Stimulated activated CD4-positive, alpha-beta T cell treated with anti-CD3 and anti-CD28 coated beads, TNF-alpha, amount 100 ng/mL, for 48 hours (primary cell): ENCODE measurements at places on chromosomes 11 and 22.

GRCh38 chr11:133049244-133050019 is 482.9 kb downstream of the OPCML start:
- DNase-seq = no peak

- DNase-seq = no peak
These were observed 34.1 kb upstream of the JAM3 start for GRCh38 chr11:134034496-134035381.

- peak; percentile 75 for DNase-seq
These were observed 7.1 kb downstream of the CD44 start for GRCh38 chr11:35146074-35146521.

GRCh38 chr11:1392111-1392510 is 2.4 kb downstream of the BRSK2 start:
- no peak for DNase-seq

DNA sequence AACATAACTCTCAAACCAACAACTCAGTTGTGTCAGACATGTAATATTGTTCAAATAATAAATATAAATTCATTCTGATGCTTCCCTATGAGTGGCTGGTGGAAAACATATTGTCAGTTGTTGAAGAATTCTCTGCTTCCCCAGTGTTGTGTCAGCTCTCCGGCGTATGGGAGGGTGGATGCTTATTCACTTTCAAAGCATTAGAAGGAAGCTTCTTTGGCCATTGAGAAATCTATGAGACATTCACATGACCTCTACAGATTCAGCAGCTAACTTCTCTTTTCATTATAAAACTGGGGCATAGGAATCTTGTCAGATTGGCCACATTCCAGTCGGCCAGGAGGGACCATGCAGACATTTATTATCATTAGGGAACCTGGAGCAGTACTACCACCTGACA is 2.9 kb downstream of the OR51V1 start:
- DNase-seq = no peak

DNA sequence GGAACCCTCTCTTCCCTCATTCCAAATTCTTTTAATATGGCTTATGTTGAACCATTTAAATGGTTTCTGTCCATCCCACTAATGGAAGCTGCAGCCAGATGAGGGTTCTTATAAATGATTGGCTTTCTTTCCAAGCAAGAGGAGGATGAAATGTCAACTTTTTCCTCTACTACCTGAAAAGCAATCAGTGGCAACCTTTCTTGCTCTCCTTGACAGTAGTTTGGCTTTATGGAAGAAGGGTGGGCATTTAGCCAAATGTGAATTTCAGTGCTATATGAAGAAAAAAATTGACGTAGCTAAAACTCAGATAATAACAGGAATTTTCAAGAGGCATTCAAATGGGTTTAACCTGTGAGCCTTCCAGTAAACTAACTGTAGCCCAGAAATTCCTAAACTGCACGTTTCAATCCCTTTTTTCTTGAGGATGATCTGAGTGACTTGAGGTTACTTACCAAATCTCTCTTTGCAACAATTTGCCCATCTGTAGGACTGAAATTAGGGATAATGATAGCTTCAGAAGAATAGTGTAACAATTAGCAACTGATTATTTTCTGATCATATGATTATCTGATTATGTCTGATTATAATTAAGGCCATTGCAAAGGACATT is 90.9 kb downstream of the EXT2 start:
- DNase-seq = no peak

DNA sequence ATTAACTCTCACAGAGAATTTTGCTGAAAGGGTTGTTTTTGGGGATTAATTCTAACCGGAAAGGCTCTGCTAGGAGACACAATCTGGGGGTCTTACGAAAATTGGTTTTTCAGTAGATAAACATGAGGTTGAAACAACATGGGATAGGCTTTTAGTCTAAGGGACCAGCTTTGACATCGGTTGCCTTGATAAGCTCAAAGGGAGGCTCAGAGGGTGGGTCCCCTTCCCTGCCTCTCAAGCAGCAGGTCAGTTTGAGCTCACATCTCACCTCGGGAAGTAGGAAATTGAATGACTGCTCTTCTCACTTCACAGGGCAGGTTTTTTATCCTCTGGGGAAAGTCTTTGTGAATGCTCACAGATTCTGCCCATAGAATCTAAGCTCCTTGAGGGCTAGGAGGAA is 70.2 kb upstream of the KIRREL3 start:
- no peak for DNase-seq

GRCh38 chr11:1236316-1237127 is 13.7 kb downstream of the MUC5B start:
- no peak for DNase-seq

DNA sequence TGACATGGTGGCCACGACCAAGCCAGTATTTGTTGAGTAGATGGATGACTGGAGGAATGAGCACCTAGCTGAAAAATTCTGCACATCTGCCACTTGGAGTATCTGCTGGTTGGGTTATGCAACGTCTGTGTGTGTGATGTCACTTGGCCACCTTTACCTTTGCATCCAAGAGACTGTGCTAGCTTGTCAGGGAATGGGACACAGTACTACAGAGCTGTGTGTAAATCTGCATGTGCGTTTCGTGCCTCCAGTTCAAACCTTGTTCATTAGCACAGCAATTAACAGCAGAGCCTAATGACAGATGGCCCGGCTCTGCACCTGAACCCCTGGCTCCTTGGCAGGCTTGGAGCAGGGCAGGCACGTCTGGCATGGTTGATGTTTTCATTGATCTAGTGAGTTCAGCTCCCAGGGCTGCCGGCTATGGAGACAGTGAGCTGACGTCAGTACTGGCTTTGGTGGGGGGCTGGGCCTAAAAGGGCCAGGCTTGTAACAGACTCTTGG is 188.4 kb upstream of the NAV2 start:
- DNase-seq = no peak

DNA sequence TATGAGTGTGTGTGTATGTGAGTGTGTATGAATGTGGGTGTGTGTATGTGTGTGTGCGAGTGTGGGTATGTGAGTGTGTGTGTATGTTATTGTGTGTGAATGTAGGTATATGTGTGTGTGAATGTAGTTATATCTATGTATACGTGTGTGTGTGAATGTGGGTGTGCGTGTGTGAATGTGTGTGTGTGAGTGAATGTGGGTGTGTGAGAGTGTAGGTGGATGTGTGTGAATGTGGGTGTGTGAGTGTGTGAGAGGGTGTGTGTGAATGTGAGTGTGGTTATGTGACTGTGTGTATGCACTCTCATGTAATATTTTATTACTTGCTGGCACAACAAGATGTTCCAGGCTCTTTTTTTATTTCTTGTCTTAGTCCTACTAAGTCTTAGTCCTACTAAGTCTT is 513.4 kb upstream of the B3GAT1 start:
- no peak for DNase-seq

- DNase-seq = no peak
These were observed 18.2 kb downstream of the UBASH3B start for GRCh38 chr11:122673701-122674100.

- no peak for DNase-seq
These were observed 54.6 kb downstream of the GAB4 start for GRCh38 chr22:16953206-16954059.

DNA sequence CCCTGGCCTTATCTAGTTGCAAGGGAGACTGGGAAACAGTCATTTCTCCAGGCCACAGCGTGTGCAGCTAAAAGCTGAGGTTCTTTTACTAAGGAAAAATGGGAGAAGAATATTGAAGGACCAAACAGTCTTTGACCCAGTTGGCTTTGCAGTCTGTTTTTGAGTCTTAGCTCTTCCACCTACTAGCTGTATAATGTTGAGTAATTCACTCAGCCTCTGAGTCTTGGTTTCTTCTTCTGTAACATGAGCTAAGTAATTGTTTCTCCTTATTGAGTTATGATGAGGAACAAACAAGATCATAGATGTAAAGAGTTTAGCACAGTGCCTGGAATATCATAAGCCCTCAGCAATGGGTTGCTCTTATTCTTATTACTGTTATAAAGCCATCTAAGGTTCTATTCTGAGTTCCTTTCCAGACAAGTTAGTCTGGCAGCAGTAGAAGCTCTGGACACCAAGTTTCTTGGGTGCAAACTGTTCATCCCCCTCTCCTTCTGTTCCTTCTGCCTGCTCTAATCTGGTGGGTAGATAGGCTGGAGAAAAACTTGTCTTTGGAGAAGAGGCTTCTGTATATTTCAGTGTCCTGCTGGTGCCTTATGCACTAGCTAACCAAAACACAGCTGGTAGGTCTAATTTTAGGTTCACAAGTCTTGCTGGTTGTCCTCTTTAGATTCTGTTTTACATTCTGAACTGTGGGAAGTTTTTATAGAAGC is 13.5 kb downstream of the TRIM44 start:
- no peak for DNase-seq

GRCh38 chr11:10381736-10382135 is 73.3 kb upstream of the AMPD3 start:
- DNase-seq = no peak

DNA sequence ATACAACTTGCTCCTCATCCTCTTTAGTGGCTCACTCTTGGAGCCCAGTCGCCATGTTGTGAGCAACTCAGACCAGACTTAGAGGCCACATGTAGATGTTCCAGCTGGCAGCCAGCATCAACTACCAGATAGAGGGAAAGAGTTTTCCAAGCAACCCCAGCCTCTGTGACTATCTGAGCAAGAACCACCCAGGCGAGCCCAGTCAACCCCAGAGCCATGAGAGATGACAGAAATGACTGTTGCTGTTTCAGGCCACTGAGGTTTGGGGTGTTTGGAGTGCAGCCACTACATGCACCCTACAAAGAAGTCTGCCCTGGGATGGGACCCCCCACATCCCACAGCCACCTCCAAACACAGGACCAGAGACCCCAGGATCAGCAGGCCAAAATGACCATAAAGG is 24.8 kb upstream of the CLDN5 start:
- no peak for DNase-seq

DNA sequence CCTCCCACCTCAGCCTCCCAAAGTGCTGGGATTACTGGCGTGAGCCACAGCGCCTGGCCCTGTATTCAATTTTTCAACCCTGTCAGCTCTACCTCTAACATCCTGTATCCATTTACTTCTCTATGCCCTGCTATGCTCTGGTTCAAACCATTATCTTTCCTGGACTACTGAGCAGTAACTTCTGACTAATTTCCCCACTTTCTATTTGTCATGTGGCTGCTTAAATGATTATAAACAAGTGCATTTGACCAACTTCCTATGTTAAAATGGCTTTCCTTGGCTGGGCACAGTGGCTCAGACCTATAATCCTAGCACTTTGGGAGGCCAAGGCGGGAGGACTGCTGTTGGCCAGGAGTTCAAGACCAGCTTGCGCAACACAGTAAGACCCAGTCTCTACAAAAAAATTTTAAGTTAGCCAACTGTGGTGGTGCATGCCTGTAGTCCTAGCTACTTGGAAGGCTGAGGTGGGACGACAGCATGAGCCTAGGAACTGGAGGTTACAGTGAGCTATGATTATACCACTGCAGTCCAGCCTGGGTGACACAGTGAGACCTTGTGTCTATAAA is 2.1 kb downstream of the MED19 start:
- no peak for DNase-seq

- DNase-seq = no peak
These were observed 148.8 kb downstream of the FEZ1 start for GRCh38 chr11:125347261-125347585.

- DNase-seq = no peak
These were observed 40.4 kb upstream of the AMPD3 start for GRCh38 chr11:10414659-10415058.

DNA sequence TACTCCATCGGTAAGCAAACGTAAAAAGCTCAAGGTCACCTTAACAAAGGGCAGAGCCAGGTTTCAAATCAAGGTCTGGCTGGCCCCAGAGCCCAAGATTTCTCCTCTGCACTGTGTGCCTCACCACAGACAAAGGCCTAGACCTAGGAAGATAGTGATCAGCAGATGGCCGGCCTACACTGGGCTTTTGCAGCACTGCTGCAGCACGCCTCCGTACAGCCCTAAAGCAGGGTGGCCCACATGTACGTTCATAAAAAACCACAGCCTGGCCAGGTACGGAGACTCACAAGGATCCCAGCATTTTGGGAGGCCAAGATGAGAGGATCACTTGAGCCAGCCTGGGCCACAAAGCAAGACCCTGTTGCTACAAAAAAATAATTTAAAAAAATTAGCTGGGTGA is 106.3 kb upstream of the PITPNB start:
- no peak for DNase-seq

- DNase-seq = no peak
These were observed 99.8 kb downstream of the MORC2 start for GRCh38 chr22:30868663-30869385.

DNA sequence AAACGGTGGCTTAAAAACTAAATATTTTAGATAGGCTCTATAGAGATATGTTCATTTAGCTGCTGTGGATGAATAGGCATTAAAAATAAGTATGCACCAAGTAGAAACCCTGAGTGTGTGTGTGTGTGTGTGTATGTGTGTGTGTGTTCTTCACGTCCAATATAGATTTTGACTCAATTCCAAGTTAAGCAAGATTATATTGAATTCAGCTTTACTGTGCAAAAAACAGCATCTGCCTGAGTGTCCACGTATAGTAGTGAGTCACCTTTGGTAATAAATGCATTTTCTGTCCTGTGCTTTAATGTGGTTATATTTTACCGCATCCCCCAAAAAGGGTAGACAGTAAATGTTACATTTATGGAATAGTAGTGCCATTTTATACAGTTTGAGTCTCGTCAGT is 71.2 kb downstream of the PDHX start:
- no peak for DNase-seq

DNA sequence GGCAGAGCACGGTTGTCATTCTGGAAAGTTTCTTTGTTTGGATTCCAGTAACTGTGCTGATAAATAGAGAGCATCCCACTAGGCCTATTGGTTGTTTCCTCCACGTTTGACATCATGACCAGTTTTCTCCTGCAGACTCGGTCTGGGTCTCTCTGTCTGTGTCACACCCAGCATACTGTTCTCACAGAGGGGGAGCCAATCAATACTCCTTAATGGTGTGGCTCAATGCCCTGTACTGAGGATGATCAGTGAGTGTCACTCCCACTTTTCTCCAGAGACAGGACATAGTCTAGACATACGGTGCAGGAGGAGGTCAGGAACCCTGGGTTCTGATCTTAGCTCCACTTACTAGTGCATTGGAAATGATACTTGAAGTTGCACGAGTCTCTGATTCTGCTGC is 88.2 kb upstream of the BLID start:
- DNase-seq = no peak

DNA sequence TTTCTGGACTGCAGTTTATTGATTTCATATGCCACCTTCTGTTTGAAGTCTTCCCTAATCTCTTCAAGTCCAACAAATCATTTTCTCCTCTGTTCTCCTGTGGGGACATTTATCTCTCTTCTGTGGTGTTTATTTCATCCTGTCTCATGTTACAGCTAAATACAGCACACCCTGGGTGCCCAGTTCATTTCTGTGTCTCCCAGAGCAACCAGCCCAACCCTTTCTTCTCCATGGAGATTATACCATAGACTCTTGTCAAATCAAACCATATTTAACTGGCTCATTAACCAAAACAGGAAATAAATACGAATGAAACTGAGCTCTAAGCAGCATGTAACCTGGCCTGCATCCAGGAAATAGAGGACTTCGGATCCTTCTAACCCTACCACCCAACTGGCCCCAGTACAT is at the start of gene MS4A8:
Gene MS4A8, plus strand, starts transcription at position 329 of the 408 bp plus-strand sequence. CDS start 1,249 bp downstream, outside the sequence.
- no peak for DNase-seq

- DNase-seq = no peak
These were observed 92.8 kb downstream of the USP35 start for GRCh38 chr11:78281511-78281910.
